Suppressor macrophage treated with lipopolysaccharide for 4 hours (primary cell): ENCODE measurements at places on chromosomes 7 and 10.

DNA sequence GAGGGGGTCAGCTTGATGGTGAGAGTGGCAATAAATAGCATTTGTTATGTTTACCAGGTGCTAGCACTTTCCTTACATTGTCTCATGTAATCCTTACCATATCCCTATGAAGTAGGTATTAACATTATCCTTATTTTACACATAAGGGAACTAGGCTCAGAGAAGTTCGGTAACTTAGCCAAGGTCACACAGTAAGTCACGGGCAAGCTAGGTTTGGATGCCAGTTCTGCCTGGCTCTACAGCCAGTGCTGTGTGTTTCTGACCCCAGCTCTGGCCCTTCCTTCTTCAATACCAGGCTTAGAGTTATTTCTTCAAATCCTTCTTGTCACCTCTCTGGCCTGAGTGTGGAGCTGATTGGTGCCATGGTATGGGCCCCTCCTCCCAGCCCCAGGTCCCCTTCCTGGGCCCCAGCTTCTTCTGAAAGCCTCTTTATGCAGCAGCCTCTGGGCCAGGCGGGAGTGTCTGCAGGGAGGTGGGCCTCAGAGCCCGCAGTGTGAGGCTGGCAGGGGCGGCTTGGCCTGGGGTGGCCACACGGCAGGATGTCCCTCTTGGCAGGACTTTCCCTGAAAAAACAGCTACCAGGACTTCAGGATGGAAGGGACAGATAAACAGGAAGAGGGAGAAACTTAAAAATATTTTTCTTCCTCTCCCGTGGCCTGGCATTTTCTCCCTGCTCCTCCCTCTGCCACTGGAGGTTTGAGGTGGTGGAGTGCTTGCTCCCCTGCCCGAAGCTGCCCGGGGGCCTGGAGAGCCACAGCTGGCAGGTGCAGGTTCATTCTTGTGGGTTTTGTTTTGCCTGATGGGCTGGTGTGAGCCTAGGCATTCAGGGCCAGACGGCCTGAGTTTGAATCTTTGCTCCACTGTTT, 20.6 kb downstream of the PALD1 start:
- DNase-seq: no peak

DNA sequence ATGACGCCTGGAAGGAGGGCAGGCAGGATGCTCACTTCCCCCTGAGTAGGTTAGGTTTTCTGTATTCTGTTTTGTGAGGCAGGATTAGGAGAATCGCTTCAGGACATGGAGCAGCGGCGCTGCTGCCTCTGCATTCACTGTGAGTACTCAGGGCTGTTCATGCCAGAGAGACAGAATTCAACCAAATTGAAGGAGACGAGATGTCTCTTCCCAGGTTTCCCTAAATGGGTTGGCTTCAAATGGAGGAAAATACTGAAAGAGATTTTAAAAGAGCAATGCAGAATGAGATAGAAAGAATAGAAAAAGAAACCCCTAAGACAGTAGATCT, 21.9 kb upstream of the CNPY1 start:
- DNase-seq: no peak

DNA sequence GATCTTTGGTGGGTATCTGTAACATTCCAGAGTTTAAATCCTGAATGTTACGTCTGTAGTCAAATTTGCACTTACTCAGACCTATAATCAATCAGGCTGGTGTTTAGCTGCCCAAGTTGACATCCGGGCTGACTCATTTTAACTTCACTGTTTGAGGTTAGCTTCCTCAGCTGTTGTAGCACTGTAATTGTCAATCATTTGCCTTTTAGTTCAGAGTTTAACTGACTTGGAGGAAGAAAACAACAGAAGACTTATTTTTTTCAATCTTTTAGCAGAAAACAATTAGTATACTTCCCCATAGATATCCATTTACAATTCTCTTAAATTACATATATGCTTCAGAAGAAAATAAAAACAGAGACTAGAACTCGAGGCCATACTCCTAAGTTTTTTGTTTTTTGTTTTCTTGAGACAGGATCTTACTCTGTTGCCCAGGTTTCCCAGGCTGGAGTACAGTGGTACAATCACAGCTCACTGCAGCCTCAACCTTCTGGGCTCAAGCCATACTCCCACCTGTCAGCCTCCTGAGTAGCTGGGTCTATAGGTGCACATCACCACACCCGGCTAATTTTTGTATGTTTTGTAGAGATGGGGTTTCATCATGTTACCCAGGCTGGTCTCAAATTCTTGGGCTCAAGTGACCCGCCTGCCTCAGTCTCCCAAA, 38.5 kb upstream of the LRRC17 start:
- DNase-seq: peak; percentile 42

DNA sequence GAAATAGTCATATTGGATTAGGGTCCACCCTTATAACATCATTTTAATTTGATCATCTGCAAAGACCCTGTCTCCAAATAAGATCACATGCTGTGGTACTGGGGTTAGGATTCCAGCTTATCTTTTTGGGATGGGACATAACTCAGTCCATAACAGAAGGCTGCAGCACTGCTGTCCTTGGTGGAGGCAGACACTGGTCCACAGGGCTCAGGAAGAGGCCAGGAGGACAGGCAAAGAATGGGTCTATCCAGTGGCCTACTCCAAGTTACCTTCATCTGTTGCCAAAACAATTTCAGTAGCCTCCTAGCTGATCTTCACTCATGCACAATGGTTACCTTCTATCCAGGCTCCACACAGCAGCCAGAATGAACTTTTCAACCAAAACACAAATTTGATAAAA, 387.0 kb downstream of the GRID1 start:
- no peak for DNase-seq

DNA sequence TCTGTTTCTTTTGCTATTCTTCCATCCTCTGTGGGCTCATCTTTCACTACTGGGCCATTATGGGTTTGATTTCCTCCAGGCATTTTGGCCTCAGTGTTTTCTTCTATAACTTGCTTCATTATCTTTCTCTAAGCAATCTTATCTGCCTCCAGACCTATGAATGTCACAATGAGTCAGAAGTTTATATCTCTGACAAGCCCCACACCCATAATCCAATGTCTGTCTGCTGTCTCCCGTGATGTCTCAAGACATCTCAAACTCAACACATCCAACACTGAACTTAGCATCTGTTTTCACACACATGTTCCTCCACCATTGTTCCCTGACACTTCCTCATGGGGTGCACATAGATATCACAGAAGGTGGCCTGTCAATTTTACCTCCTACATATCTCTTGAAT, 46.7 kb upstream of the RHOBTB1 start:
- no peak for DNase-seq

DNA sequence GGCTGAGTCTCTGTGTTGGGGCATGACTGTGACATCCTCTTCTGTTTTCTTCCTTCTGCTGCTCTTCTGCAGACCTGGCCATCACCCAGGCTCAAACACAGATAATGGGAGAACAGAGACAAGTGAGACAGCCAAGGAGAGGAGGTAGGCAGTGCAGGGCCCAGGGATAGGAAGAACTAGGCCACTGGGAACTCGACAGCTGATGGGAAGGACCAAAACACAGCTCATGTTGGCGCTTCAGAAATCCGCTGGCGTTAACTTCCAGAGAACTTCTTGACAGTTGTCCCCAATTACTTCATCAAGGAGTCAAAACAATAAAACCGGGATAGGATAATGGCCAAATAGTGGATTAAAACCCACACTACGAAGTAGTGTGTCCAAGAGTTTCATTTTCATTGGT, 97.0 kb upstream of the PALS2 start:
- no peak for DNase-seq

- peak; percentile 96 for DNase-seq
Measured at GRCh38 chr10:33412653-33413361, 78.3 kb upstream of the NRP1 start.

DNA sequence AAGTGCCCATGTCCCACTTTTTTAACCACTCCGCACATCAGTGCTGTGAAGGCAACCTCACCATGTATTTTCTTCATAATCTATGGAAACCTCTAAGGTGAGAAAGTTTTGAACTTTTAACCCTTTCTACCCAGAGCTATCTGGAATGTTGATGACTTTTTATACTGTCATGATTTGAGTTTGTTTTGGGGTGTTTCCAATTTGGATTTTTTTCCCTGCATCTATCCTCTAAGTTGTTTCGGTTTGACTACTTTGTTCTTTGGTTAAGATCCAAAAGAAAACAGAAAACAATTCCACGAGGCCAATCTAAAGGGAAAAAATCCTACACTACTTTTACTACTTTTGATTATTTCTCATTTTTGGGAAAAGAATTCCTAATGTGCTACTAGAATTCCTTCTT, 279.7 kb downstream of the USP6NL start:
- DNase-seq: no peak

DNA sequence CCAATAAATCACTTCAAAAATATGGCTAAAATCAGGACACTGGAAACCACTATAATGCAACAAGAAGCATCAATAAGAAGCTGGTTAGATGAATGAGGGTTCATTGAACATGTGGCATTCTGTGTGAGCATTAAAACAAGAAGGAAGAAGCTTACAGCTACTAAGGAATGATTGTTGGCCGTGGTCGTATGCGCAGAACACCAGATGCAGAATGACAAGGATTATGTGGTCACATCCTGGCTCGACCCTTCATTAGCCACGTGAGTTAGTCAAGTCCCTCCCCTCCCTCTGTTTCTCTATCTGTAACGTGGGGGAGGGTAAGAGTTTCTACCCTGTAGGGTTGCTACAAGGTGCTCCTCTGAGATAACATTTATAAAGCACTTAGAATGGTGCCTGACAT, 174.3 kb downstream of the ADAM12 start:
- no peak for DNase-seq

DNA sequence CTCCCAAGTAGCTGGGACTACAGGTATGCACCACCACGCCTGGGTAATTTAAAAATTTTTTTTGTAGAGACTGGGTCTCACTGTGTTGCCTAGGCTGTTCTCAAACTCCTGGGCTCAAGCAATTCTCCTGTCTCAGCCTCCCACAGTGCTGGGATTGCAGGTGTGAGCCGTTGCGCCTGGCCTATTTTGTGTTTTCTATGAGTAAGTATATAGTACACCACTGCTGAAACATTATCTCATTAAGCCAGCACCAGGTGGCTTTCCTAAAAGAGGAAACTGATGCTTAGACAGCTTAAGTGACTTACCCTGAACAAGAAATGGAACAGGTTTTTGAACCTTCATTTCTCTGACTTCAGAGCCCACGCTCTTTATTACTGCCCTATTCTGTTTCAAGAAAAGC, 7.8 kb upstream of the PTPN12 start:
- no peak for DNase-seq

- DNase-seq: no peak
Measured at GRCh38 chr7:158127241-158127640, 460.4 kb downstream of the PTPRN2 start.

GRCh38 chr7:157400171-157400860, 63.5 kb downstream of the DNAJB6 start:
- no peak for DNase-seq

DNA sequence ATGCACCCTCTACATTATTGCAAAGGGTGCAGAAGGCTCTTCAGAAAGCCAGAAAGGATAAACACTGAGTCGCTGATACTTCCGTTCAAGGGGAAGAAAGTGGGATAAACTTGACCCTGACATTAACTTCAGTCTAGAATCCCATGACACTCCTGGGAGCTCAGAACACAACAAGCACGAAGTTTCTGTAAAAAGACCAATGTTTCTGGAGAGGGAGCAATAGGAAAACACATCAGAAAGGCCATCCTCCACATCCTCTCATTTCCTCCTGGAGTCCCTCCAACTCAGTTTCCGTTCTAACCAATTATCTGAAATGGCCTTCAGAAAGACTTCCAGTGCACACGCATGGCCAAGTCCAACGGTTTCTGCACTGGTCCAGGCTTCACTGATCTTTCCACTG, 113.5 kb downstream of the SORBS1 start:
- no peak for DNase-seq

GRCh38 chr10:75883081-75884072, 452.0 kb downstream of the LRMDA start:
- DNase-seq: no peak

DNA sequence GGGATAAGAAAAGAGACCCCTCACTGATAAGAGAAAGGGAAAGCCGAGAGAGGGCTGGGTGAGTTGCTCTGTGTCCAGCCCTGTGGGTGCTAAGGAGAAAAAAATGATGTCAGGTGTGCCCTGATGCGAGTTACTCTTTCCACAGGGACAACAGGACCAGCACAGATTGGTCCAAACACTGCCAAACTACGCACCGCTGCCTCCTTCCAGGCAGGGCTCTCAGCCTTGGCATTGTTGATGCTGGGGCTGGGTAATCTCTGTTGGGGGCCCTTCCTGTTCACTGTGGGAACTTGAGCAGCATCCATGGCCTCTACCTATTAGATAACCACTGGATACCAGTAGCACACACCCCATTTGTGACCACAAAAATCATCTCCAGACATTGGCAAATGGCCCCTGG, 10.3 kb upstream of the ATP6V0E2 start:
- DNase-seq: no peak

DNA sequence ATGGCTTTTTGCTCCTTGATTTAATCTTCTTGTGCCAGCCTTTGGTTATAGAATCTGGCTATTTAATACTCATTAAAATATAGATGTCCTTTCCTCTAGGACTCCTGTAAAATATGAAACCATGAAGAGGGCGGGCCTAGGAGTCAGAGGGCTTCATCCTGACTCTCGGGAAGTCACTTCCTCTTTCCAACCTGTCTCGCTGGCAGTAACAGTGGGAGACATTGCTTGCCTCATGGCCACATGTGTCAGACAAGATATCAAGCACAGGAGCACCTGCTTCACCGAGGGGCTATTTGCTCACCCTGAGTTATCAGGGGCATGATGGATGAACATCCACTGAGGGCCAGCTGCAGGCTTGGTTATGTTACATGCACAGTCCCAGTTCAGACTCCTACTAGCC, 31.0 kb downstream of the SLIT1 start:
- peak; percentile 55 for DNase-seq

GRCh38 chr10:72889391-72889831, 4.1 kb upstream of the OIT3 start:
- no peak for DNase-seq

- DNase-seq: peak; percentile 21
Measured at GRCh38 chr7:45089341-45089891, 647 bp upstream of the NACAD start.

GRCh38 chr10:77328272-77328816, 309.3 kb downstream of the KCNMA1 start:
- DNase-seq: peak; percentile 20

DNA sequence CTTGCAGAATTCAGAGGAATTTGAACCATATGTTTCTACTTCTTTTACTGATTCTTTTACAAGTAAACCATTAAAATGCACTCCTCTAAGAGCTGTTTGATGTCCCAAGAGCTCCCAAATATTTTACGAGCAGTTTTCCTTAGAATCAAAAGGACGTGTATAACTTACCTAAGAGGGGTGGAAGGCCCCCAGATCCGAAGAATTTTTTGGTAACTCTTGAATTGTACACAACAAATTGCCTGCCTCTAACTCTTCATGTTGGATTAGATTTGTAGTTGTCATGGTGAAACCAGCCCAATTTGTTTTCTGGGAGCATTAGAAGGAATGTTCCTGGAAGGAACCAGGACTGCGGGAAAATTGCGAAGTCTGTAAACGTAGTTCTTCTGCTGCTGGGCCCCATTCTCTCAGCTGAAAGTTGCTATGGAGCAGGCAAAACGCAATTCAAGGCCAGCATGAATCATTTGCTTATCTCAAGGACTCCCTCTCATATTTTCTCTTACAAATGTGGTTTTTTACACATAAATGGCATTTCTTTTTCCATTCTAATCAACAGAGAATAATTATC, 124.8 kb upstream of the TMEM72 start:
- DNase-seq: no peak
